ENCODE measurements at places on chromosomes 16 and 17.

GRCh38 chr17:80781807-80782277 lies 209.8 kb upstream of the CHMP6 start:
- DNase-seq: no peak

DNA sequence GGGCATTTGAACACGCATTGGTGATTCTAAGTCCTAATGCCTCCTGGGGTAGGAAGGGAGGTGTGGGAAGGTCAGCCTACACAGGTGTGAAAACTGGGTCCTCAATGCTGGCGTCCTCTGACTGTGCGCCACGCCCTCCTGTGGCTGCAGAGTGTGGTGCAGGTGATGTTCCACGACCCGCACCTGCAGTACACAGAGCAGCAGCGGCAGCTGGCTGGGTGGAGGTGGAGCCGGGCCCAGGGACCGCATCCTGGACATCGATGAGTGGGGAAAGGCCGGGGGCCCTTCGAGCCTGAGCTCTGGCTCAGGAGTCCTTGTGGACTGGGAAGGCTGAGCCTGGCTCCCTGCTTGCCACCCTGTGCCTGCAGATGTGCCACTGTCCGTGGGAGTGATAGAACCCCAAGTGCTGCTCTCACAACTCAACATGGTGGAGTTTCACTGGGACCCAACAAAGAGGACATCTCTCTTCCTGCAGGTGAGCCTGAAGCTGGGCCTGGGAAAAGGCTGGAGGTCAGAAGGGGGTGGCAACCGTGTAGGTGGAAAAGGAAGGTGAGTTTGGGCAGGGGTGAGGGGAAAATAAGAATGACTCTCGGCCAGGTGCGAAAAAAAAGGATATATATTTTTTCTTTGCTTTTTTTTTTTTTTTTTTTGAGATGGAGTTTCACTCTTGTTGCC lies 14.0 kb upstream of the STAC2 start:
- peak; percentile 56 for DNase-seq

GRCh38 chr16:49833085-49833484 lies 22.8 kb downstream of the ZNF423 start:
- no peak for DNase-seq

- no peak for DNase-seq
Observed at GRCh38 chr16:23330583-23331249, 28.6 kb downstream of the SCNN1B start.

DNA sequence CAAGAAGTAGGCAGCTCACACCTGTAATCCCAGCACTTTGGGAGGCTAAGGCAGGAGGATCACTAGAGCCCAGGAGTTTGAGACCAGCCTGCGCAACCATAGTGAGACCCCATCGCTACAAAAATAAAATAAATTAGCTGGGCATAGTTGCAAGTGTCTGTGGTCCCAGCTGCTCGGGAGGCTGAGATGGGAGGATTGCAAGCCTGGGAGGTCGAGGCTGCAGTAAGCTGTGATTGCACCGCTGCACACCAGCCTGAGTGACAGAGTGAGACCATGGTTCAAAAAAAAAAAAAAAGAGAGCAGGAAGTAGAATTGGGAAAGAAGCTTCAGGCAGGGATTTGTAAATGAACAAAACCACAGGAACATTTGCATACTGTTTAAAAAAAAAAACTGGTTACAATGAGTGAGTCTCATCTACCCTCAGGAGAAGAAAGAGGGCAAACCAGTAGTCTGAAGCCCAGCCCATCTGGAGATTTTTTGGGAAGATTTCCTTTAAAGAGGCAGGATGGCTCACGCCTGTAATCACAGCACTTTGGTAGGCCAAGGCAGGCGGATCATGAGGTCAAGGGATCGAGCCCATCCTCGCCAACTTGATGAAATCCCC lies 7.9 kb downstream of the MPV17L start:
- no peak for DNase-seq

- DNase-seq: no peak
Observed at GRCh38 chr16:67241008-67241900, 6.0 kb downstream of the FHOD1 start.

GRCh38 chr16:16095646-16096045 lies 127.6 kb downstream of the ABCC6 start:
- no peak for DNase-seq

DNA sequence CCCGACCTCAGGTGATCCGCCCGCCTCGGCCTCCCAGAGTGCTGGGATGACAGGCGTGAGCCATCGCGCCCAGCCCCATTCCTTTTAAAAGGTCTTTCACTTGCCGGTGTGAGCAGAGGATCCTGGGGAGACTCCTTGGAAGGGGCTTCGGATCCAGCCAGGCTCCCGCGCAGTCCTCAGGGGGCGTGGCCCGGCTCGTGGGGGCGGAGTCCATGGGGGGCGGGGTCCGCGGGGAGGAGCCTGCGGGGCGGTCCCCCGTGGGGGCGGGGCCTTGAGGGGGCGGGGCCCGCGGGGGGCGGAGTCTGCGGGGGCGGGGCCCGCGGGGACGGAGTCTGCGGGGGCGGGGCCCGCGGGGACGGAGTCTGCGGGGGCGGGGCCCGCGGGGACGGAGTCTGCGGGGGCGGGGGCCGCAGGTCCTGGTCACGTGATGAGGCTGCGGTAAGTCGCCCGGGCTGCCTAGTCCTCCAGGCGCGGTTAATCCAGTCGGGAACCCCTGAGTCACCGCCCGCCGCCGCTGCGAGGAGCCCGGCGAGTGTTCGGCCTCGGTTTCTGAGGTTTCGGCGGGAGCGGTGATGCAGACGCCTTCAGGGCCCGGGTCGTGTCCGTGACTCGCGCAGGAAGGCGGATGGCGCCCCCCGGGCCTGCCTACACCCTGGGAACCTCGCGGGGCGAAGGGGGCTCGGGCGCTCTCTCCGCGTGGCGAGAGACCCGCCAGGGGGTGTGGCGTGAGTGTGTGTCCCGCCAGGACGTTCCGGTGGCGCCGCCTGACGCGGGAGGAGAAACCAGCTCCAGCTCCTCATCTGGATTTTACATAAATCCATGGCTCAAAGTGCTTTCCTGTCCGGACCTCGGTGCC lies 23.6 kb upstream of the ABR start:
- peak; percentile 32 for DNase-seq

GRCh38 chr17:46082257-46082656 lies 83.2 kb downstream of the STH start:
- DNase-seq: no peak

DNA sequence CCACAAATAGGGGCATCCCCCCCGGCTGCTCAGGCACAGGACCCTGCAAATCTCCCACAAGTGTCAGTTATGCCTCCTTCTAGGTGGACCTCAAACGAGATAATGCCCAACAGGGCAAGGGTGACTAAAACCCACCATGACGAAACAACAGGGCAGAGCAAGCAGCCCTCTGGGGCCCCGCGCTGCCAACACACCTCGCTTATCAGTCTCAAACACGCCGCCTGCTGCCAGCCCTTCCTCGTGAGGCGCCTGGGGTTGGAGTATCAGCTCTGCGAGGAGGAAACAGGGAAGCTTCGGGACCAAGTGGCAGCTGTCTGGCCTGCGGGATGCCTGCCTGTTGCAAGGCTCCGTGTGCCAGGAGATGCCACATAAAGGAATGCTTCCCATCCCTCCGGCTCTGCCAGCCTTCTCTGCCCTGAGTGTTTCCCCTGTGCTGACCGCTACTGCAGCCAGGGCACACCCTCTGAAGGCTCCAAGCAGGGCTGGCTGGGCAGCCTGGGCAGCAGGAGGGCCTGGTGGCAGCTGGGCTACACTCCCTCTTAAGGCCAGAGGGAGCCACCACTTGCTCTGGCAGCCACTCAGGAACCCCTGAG lies 2.5 kb downstream of the SMIM5 start:
- no peak for DNase-seq

DNA sequence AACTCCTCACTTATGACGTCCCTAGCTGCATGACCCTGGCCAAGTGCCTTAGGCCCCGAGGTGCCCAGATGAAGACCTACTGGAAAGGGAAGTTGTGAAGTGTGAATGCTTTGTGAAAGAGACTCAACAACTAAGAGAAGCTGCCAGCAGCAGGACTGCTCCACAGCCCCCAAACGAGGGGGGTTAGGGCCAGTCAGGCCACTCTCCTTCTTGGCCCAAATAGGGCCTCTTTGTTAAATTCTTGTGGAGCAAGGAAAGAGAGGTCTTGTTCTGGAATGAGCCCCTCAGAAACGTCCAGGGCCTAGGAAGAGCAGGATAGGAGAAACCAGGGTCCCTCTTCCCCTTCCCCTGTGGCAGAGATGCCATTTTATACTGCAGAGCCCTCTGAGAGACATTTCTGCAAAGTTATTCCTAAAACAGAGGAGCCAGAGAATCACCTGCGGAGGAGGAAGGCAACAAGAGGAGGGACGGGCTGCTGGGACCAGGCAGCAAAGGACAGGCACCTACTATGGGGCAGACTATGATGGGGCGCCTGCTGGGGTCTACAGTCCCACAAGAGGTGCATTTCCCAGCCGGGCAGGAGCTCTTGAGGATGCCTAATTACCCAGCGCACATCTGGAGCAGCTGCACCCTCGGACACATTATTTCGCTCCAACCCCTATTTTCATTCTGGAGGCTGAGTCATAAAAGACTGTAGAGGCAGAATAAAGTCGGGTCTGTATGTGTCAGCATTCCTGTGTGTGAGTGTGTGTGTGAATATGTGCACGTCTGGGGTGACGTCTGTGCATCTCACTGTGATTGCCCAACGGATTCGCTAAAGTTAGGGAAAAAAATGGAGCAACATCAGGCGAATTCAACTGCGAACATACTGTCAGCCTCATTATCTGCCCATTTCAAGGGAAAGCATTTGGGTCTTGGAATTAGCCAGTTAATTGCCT lies 11.4 kb upstream of the HOXB9 start:
- DNase-seq: no peak

DNA sequence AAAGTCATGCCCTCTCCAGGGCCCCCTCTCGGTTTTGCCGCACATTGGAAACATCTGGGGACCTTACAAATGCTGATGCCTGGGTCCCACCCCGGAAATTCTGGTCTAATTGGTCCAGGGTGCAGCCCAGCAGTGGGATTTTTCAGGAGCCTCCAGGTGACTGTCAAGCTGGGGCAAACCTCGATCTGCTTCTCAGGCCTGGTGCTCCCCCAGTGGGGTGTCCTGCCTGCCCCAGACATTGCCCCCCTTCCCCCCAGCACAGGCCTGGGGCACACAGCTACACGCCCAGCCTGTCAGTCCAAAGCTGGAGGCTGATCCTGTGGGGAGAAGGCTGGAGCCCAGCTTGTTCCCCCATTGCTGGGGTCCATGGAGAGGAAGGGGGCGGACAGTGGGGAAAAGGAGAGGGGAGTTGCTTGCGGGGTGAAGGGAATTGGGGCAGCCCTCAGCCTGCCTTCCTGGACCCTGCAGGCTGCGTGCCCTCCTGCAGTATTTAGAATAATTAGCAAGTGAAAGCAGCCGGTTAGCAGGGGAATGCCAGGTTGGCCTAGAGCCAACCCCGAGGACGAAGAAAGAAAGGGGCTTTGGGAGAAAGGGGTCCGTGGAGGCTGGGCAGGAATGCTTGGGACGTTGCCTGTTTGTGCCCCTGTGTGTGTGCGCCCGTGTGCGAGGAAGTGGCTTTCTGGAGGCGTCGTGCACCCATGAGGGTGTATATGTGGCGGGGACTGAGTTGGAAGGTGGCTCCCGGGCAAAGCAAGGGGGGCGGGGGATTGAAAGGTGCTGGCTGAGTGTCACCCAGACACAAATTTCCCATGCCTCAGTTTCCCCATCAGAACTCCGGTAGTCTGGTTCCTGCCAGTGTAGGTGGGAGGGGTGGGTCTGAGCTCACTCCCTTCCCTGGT lies 5.9 kb downstream of the FOXJ1 start:
- DNase-seq: no peak

DNA sequence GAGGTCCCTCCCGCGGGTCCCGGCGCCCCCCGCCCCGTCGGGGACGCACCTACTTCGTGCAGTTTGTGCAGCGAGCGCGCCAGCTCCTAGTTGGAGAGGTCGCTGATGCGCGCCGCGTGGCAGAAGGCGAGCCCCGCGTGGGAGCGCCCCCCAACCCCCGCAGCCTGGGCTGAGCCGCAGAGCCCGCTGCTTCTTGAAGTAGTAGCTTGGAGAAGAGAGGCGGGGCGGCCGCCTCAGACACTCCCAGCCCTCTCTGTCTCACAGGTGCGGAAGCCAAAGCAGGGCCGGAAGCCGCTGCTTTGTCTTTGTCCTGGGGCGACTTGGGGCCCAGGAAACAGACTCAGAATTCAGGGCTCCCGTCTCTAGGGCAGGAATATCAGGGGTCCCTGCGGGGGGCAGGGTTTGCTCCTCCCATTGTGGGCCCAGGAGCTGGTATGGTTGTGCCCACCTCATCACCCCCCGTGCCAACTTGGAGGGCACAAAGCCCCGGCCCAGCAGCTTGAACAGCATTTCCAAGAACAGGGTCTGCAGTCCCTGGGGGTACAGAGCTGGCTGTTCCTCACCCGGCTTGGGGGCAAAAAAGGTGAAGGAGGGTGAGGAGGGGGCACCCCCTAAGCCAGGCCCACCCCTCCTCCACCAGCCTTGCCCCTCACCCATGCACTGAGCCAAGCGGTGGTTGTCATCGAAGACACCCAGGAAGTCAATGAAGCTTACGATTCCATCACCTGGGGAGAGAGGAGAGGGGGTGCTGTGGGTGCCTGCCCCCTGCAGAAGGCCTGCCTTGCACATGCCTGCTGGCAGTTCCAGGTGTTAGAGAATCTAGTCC lies 13.5 kb downstream of the SPATA32 start:
- DNase-seq: peak; percentile 67

DNA sequence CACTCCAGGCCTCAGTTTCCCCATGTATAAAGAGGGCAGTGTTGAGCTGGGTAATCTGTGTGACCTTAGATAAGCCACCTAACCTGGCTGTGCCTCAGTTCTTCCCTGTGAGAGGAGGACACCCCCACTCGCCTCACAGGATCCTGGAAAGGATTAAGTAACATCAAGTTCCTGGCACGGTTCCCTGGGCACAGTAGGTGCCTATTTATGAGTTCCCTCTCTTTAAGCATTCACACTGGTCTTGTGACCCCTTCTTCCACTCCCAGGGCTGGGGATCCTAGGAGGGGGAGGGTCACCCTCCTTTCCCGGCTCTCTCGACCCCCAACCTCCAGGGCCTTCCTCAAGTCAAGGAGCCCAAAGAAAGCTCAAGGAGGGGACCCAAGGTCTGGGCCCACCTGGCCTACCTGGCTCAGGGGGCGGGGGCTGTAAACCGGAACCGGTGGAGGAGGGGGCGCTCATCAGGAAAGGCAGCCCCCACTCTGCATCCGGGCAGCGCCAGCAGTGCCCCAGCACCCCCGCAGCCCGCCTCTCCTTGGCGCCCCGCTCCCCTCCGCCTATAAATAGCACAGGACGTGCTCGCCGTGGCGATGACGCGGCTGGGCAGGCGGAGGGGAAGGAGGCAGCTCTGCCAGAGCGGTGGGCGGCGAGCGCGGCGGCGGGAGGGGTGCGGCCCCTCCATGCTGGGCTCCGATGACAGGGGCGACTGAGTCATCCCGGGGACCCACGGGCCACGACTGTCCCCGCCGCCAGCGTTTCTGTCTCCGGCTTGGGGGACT lies 9.4 kb downstream of the RPL19 start:
- peak; percentile 74 for DNase-seq

DNA sequence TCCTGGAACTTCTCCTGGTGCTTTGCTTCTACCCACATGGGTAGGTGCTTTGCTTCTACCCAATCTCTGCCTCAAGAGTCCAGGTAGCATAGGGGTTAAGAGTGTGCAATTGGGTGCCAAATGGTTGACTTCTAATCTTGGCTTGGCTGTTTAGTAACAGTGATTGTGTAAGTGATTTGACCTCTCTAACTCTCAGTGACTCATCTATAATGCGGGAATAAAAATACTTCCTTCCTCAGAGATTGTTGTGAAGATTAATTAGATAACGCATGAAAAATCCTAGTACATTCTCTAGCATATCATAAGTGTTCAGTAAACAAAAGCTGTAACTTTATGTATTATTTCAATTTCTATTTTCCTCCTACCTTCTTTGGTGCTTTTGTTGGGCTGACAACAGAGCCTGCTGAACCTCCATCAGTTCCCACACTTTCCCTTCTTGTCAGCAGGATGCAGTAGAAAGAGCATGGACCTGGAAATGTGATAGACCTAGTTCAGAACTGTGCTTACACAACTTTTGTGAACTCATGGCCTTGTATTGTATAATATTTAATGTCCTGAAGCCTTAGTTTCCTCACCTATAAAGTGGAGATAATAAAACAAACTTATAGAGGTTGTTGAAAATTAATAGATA lies 72.9 kb upstream of the SMIM36 start:
- DNase-seq: no peak

Data from stimulated activated CD8-positive, alpha-beta memory T cell treated with anti-CD3 and anti-CD28 coated beads, Interleukin-15, amount 100 ng/mL, for 48 hours (primary cell).